Stimulated activated CD4-positive, alpha-beta T cell treated with anti-CD3 and anti-CD28 coated beads, TNF-alpha, amount 100 ng/mL, for 48 hours (primary cell): ENCODE measurements at places on chromosomes 5 and 9.

- no peak for DNase-seq
These were observed 154.9 kb upstream of the VLDLR start for GRCh38 chr9:2466703-2467102.

DNA sequence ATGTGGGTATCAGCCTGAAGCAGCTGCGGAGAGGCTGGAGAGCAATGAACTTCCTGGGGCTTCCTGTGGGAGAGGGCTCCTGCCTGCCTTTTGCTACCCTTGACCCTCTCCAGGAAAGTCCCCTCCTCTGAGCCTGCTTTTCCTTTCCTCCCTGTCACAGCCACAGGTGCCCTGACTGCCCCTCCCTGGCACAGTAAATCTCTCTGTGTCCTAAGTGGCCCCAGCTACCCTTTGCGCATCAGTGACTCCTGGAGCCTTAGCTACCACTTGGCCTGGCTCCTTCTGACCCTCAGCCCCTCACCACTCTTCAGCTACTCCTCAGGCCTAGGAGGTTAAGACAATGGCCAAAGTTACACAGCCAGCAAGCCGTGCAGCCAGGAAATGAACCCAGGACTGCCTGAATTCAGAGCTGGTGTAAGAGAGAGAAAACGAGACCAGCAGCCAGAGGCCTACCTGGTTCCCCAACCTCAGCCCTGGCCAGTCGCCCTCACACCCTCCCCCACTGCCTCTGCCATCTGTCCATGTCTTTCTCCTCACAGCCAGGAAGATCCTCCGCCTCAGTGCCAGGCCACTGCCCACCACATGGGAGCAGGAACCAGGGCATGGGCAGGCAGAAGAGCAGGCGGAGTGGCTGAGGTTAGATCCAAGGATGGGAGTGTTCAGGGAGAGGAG lies 18.6 kb downstream of the CNTFR start:
- DNase-seq: no peak

DNA sequence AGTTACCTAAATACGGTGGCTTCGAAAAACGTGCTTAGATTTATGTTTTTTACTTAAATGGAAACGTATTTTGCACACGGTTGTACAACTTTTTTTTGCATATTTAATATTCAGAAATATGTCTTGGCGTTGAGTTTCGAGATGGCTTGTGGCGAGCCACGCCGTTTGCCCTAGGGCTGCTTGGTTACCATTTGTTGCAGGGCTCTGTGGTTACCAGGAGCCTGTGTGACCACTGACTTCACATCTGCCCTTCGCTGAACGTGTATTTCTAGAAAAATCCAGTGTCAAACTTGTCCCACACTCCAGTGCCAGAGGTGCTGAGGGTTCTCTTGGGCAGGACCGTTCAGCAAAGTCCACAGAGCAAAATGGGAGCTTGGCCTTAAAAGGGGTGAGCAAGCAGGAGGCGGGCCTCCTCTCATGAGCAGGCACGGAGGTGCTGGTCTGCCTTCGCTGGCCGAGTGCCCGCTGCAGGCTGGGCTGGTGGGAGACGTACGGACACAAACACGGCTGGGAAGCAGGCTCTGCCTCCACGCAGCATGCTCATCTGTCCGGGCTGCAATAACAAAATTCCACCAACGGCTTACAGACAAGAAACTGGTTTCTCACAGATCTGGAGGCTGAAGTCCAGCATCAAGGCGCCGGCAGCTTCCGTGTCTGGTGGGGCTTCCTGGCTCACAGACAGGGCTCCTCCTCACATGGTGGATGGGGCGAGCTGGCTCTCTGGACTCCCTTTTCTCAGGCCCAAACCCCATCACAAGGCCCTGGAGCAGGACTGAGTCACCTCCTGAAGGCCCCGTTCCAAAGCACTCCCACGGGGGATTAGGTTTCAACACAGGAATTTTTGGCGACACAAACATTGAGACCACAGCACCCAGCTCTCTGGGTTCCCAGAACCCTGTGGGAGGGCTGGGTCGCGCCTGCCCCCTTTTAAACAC lies 5.4 kb downstream of the MRPL36 start:
- no peak for DNase-seq

- DNase-seq: no peak
These were observed 171.2 kb downstream of the HSPA4 start for GRCh38 chr5:133222979-133223378.

GRCh38 chr9:97487107-97487506 lies 14.4 kb upstream of the TMOD1 start:
- DNase-seq: no peak

- no peak for DNase-seq
These were observed 5.6 kb downstream of the RMI1 start for GRCh38 chr9:83986195-83986594.

DNA sequence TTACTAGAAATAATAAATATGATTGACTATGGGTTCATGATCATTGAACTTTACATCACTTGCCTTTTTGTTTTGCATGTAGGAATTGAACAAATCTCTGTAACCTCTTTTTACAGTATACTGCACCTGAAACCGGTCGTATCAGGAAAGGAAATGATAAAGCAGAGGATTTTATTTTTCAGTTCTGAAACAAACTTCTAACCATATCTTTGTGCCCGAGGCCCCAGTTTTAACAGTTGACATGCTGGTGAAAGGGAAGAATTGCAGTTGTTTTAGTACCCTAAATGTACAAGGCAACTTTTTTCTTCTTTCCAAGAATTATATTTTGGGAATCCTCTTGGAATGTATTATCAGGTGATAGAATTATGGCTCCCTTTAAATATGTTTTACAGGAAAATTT lies 27.8 kb downstream of the TMEM38B start:
- no peak for DNase-seq

DNA sequence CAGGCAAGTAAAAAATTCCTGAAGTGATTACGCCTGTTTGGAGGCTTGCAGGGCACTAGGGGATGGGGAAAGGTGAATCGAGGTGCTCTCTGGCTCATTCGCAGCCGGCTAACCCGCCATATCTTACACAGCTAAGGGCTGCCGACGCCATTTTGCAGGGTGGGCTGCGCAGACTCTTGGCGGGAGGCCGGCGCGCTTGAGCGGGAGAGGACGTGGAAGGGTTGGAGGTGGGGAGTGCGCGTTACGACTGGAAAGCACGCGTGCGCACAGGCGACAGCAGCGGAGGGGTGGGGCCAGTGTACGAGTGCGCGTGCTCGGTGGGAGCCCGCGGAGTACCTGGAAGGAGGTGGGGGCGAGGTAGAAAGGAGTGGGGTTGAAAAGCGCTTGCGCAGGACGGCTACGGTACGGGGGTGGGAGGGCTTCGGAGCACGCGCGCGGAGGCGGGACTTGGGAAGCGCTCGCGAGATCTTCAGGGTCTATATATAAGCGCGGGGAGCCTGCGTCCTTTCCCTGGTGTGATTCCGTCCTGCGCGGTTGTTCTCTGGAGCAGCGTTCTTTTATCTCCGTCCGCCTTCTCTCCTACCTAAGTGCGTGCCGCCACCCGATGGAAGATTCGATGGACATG lies at the start of gene NPM1:
TSS of gene NPM1 (plus strand) at position 505 of the 625 bp plus-strand sequence. CDS start at position 605, 100 bp downstream.
- DNase-seq: peak; percentile 98

DNA sequence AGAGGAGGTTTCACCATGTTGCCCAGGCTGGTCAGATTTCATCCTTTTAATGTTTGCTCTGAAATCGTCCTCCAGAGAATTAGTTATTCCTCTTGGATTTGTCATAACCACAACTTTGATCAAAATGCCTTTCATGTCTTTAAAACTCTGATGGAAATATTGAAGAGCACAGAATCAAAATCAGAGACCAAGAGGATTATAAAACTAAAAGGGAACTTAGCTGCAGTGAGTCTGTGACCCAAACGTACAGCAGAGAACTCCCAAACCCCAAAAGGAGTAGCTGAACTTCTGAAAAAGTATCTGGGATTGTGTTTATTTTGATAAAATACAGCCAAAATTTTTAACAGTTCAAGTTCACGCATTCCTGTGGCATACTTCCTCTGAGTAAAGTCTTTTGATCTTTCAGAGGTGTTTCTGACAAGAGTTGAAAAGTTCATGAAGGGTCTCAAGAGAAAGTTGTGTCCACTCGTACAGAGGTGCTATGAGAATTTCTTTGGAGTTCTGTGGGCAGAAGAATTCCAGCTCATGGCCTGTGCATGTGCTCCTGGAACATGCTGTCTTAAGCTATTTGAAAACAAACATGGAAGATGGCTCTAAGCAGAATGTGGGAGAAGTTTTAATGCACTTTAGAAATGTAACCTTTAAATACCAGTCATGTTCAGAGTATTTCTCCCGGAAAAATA lies 124.0 kb downstream of the ESM1 start:
- no peak for DNase-seq

GRCh38 chr9:36913393-36914211 lies 120.5 kb downstream of the PAX5 start:
- DNase-seq: no peak

DNA sequence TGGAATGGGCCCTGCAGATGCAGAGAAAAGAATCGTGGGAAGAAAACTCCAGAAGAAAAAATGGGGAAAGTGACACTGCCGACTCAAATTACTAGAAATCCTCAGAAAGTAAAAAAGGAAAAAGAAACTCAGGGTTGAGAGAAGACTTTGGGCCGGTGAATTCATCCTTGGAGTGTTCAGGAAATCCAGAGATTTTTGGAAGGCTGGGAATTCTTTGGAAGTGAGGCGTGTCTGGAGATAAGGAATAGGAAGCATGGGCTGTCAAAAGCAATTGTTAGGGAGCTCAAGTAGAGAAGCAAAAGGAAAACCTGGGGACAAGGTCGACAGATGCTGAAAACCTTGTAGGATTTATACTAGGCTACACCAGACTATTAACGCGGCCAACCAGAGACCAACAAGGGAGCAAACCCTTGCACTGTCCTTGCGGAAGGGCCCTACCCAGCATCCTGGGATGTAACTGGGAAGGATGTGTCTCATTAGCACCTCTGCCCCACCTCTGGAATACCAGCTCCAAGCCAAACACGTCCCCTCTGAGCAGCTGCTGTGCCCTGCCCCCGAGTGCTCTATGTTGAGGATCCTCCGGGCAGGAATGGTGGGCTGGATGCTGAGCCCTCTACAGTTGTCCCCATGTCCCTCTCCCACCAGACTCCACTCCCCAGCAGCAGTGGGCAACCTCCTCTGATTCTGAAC lies 11.6 kb downstream of the DAB2IP start:
- DNase-seq: no peak

DNA sequence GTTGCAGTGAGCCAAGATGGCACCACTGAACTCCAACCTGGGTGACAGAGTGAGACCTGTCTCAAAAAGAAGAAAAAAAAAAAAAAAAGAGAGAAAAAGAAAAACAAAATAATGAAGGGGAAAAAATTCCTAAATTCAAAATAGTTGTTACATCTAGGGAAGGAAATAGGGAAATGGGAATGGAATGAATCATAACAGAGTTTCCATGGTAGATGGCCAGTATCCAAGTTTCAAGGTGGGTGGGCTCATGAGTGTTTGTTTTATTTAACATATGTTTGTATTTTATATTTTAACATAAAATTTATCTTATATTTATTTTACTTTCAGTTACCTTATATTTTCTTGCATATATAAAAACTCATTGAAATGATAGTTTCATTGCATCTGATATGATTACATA lies 215.6 kb downstream of the ARHGEF28 start:
- no peak for DNase-seq

GRCh38 chr5:130234816-130235215 lies 330.6 kb downstream of the CHSY3 start:
- DNase-seq: no peak
